Caudate nucleus (tissue), 63 donors: ENCODE measurements at places on chromosomes 1 and 21.
A peak's percentile ranks its signal among the peaks of the same experiment; 100 is the strongest.

DNA sequence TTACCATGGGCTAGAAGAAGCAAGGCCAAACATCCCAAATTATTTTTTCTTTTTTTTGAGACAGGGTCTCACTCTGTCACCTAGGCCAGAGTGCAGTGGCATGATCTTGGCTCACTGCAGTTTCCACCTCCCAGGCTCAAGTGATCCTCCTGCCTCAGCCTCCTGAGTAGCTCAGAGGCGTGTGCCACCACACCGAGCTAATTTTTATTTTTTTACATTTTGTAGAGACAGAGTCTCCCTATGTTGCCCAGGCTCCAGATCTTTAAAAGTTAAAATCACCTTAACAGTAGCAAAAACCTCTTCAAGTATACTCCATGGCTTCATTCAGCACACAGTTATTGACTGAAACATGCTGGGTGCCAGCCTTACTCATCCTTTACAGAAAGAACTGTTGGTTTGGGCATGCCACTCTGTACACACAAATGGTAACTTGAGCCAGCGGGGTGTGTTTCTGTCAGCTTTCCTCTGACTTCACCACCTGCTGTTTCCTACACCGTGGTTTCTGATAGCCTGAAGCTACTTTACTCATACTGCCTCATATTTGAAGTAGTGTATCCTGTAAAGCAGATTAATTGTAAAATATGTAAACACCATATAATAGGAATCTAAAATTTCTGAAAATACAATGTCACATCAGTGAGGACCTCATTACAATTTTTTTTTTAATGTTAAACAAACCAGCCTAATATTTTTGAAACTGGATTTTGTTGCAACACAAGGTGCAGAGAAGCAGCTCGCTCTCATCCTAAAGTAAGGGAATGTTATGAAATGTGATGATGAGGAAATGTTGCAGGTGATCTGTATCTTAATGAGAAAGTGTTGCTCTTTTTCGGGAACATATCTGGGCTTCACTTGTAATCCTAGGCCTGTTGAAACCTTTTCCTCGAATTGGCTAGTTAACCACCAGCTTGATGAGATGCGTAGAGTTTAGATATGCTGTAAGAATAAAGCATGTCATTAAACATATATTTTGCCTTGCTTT lies 113.9 kb downstream of the ATP5PO start:
- no peak for DNase-seq

DNA sequence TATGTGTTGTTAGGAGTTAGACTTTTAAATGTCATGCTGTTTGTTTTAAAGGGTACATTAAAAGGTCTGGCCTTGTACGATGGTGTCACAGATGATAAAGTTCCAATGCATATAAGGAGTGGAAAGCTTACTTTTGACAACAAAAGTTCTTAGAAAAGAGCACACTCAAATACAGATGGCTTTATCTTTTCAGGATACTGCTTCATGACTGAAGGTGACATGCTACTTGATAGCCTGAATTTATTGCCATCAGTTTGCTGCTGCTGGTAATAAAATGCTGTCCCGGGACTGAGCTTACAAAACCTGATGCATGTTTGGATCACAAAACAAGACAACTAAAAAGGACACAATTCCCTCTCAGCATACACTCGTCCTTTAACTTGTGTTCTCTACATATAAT lies 84.9 kb downstream of the TTC3 start:
- DNase-seq = no peak

DNA sequence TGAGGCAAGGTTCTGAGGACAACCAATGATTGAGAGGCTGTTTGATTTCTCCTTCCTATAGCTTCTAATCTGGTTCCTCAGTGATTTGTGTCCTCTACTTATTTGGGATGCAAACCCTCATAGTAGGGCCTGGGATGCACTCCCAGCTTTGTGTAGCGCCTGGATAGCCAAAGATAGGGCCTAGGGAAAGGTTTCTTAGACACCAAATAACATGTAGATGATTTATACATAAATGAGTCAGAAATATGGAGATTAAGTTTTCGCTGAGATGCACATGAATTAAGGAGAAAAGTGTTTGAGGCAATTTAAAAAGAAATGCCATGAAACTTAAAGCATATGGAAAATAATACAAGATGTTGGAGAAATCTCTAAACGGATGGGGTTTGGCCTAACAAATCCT lies 66.0 kb upstream of the LMO4 start:
- DNase-seq = no peak

DNA sequence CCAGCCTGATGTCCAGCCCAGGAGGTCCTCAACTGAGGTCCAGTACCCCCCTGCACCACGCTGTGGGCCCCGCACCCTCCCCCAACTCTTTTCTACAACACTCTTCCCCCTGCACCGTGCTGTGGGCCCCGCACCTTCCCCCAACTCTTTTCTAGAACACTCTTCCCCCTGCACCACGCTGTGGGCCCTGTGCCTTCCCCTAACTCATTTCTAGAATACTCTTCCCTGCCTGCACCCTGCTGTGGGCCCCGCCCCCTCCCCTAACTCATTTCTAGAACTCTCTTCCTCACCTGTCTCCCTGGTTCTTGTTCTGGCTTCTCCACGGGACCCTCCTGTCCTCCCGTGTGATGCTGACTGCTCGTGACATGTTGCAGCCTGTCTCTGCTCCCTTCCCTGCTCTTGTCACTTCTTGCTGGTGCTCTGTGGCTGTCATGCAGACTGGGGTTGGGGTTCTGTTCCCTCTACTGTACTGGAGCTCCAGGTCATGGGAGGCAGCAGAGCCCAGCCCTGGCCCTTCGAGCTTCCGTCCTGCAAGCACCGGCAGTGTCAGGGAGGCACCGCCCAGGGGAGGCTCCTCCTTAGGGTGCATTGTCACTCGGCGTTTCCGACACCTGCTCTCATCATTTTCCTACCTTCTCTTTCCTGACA lies 160.1 kb upstream of the COL6A1 start:
- no peak for DNase-seq

GRCh38 chr1:81499487-81499886 lies 301.2 kb upstream of the ADGRL2 start:
- no peak for DNase-seq

DNA sequence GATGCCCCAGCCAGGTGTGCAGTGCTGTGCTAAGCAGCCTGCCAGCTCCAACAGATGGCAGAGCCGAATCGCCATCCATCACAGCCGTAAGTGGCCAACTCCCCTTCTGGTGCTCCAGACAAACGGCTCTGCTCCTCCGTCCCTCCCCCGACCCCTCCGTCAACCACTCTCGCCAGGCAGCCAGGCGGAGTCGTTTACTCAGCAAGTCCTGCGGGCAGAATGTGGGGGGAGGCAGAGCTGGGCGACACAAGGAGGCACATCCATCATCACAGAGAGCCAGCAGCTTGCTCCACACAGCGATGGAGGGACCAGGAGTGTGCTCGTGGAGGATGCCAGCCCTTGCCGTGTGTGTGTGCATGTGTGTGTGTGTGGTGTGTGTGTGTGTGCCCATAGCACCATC lies 206.6 kb upstream of the GRIK3 start:
- DNase-seq = no peak

DNA sequence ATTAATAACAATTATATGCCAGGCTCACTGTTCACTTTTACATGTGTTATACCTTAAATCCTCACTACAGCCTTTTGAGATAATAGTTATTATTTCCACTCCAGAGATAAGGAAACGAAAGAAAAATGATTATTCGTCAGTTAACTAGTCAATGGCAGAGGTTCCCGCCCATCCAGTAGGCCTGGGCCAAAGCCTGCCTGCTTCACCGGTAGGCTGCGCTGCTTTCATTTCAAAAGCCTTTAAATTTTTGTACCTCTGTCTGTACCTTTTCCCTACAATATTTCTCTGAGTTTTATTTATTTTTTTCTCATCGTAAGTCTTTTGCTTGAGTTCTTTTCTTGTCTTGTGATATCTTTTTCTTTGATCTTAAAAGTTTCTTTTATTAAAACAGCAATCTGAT lies 3.6 kb downstream of the GPR52 start:
- no peak for DNase-seq

DNA sequence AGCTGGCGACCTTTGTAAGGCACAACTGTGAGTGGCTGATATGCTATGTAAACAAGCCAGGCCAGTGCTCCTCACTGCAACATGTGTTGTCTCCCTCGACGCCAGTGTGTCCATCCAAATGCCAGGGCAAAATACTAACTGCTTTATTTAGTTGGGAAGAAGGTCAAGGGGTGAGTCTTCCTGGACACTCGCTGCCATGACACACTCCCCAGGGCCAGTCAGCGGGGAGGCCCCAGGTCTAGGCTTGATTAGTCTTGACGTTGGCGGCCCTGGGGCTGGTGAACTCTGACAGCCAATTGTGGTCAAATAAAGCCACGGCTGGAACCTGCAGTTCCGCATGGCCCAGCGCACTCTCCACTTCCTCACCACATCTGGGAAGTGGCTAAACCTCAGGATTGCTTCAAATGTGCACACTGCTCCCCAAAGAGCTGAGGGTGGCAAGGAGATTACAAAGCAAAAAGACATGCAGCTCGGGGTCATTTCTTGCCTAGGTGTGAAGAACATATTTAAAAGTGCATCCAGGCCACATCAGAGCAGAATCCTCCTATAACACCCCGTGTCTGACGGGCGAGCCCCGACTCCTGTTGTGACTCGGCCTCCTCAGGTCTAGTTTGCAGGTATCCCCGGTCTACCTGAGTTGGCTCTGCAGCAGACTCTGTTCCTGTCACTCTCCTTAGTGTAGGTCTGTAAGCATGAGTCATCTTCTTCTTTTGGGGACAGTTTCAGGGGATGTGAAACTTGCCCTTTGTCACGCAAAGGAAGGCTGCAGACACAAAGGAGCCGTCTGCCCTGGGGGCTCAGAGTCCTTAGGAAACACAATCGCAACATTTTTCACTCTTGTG lies 183.5 kb downstream of the RUNX1 start:
- DNase-seq = no peak

DNA sequence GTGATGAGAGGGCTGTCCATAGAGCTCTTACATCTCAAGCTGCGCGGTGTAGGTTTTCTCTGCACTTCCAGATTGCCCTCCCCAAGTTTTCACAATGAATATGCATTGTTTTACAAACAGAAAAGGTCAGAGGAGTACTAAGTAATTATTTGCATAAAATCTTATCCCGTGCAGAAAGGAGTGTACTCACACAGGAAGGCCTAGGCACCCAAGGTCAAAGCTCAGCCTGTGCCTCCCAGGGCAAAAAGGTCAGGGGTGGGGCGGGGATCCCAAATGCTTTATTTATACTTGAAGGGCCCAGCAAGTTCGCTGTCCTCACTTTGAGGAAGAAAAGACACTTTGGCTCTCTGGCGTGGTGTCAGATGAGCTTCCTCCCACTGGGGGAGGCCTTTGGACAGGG lies 10.3 kb upstream of the KCNE1 start:
- DNase-seq = no peak

GRCh38 chr1:82931006-82931405 lies 1067.9 kb downstream of the TTLL7 start:
- no peak for DNase-seq

DNA sequence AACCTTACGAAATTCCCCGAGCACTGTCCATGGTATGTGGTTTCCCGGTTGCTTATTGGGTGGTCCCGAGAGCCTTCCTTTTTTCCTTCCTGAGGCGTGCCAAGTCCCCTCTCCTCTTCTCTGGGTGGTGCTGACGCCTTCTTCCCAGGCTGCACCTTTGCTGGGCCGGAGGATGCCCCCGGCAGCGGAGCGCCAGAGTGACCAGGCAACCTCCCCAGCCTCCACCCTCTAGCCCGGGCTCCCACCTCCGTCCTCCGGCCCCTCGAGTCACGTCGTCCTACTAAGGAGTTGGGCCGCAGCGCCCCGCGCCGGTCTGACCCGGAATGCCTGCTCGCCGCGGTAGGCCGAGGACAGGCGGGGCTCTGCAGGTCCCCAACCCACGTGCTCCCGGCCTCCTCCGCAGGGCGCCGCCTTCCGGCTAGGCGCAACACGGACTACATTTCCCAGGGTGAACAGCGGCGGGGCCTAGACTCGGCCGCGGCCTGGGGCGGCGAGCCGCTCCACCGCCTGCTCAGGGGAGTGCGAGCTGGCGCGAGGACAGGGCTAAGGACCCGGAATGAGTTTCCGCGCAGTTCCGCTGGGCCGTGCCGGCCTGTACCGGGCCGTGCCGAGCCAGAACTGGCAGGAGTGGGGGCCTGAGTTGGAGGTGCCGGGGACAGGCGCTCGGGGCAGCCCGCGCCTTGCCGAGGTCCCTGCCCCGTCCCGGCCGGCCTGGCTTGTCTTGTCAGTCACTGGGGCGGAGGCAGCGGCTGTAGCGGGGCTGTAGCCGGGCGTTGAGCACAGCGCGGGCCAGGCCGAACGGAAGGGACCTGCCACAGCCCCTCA lies at the start of gene IPO13:
TSS of gene IPO13 (plus strand) at position 715 of the 825 bp plus-strand sequence. CDS start 651 bp downstream, outside the sequence.
- DNase-seq = peak; percentile 98

- no peak for DNase-seq
Measured at GRCh38 chr1:187476671-187477070, 647.9 kb downstream of the PLA2G4A start.

- no peak for DNase-seq
Measured at GRCh38 chr1:26854906-26855305, 8.0 kb upstream of the SFN start.

- DNase-seq = no peak
Measured at GRCh38 chr1:248590055-248590454, 7.4 kb downstream of the OR2T10 start.

DNA sequence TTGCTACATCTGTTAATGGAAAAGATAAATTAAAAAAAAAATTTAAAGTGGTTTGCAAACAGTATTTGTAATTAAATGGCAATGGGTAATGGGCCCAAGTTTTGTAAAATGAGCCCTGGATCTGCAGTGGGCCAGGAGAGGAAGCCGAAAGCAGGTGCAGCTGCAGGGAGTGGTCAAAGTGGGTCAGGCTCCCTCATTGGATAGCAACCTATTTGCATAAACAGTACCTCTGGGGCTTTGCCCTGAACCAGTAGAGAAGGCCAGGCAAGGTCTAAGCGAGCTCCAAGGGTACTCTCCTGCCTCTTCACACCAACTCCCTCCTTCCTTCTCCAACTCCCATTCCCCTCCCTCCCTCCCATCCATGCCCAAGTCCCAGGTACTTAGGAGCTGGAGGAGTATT lies 138.9 kb downstream of the HMGB4 start:
- no peak for DNase-seq

GRCh38 chr1:33918368-33918767 lies 54.5 kb downstream of the HMGB4 start:
- no peak for DNase-seq

GRCh38 chr1:234780112-234780511 lies 170.1 kb upstream of the IRF2BP2 start:
- no peak for DNase-seq

- DNase-seq = no peak
Measured at GRCh38 chr1:239337799-239338430, 48.5 kb upstream of the CHRM3 start.

DNA sequence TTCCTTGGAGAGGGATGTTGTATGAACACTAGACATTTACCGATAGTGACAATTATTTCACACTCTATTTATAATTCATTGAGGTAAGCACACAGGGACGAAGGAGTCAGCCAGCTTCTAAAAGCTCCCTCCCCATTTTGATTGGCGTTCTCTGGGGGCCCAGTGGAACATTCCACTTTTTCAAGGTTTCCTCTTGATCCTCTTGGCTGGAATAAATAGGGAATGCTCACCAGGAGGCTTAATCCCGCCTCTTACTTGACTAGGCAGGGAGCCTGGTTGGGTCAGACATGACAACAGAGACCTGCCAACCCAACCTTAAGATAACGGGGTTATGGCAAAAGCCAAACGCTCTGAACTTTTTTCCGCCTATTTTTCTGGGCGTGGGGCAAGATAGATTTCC lies 974 bp downstream of the ACTN2 start:
- peak; percentile 40 for DNase-seq

GRCh38 chr1:228297822-228298221 lies 90.0 kb downstream of the OBSCN start:
- DNase-seq = no peak

GRCh38 chr1:218810306-218810705 lies 363.4 kb upstream of the LYPLAL1 start:
- DNase-seq = no peak

- no peak for DNase-seq
Measured at GRCh38 chr1:16152481-16153087, 3.3 kb downstream of the EPHA2 start.

GRCh38 chr1:157457279-157457678 lies 95.0 kb downstream of the FCRL5 start:
- DNase-seq = no peak
